ENCODE measurements at places on chromosomes 7 and 10. TPM values are rescaled to one million over a fixed set of nuclear protein-coding genes. Genes with fewer than 3 reads are reported as not detected.

Gene GIMAP1
- 6.0 TPM for total RNA-seq

Gene COL17A1
- 0.61 TPM for total RNA-seq

DNA sequence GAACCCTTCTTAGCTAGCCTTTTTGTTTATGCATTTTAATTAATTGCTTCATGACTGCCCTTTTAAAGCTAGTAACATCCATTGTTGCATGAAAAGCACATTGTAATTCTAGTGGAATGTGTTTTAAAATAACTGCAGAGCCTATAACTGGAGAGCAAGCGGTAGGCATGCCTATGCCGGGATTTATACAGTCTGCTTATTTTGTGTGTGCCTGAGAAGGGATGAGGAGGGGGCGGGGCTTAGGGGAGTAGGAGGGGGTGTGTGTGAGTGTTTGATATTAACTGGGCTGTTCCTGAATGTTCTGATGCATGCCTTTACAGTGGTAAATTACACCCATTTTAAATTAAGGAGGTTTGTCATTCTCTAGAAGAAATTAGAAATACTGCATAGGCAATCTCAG lies 208.1 kb downstream of the TCF7L2 start:
- H3K36me3 ChIP-seq, result peaks cover 16% of the 10 kb centered on the region
- H3K4me1 ChIP-seq, result peaks cover 20% of the 10 kb centered on the region
- H3K4me3 ChIP-seq, result no peak overlapping the region

DNA sequence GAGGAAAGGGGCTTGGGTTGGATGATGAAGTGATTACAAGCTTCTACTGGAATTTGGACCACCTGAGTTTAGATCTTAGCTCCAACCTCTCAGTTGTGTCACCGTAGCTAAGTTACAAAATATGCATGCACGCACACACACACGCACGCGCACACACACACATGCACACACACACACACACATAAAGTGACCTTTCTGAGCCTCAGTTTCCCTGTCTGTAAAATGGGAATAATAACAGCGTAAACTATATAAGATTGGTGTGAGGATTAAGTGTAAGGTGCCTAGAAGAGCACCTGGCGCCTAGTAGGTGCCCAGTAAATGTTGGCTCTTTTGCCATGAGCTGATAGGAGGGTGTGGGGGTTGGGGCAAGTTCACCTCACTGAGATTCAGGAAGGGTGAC lies 12.6 kb upstream of the AQP1 start:
- no peak for DNase-seq
- H3K4me3 ChIP-seq, result no peak overlapping the region
- no peak overlapping the region for H3K27ac ChIP-seq
- peaks cover 8% of the 10 kb centered on the region for H3K36me3 ChIP-seq
- peaks cover 3% of the 10 kb centered on the region for H3K27me3 ChIP-seq

Gene JMJD1C
- 187 TPM for total RNA-seq

DNA sequence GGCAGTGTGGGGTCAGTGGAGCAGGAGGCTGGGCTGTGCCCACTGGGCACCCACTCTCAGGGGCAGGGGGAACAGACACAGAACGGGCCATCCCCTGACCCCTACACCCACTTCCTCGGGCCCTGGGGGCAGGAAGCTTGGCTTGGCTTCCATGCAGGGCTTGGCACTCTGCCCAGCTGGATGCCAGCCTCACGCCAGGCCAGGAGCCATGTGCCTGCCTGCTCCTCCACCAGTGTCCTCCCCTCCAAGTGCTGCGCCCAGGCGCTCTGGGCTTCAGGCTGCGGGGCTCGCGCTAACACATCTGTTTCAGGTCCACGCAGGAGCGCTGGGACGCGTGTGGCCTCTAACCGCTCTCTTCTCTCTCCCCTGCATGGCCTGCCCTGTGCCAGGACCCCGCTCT lies 12.7 kb downstream of the LDB3 start:
- no peaks in the 10 kb centered on the region for H3K27me3 ChIP-seq
- no peak for DNase-seq
- H3K4me3 ChIP-seq, result no peak overlapping the region
- no peak overlapping the region for H3K27ac ChIP-seq

Gene FBXL15
- total RNA-seq, result 14.7 TPM

Gene STMP1
- total RNA-seq, result 31.7 TPM

DNA sequence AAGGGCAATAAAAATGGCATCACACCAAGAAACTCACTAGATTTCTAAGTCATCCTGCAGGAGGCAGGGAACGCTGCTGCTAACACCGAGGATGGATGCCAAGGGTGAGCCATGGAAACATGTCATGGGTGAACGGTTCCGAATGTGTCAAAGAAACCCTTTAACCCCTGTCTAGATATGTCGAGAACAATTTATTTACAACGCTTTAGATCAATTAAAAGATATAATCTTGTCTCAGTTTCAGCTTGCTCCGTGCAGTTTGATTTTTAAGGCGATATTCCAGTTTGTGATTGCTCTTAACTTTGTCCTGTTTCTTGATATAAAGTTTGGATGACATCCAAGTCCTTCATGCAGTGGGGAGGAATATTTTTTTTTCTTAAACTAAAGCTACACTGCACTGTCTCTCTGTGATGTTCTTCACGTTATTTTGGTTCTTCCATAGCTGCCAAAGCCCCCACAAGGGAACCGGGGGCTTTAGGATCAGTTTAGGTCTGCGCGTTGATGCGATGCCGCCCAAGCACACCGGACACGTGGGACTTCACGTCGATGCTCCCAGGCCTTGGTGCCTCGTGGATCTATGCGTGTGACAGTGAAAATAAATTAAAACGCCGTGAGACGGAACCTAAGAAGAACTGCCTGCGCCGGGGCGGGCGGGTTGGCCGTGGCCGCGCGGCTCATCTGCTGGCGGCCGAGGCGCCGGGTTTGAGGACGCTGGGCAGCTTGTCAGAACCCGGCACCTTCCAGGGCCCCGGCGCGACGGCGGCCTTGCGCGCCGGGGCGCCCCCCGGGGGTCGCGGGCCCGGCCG lies 220.3 kb downstream of the PHTF2 start:
- peak; percentile 83 for DNase-seq
- peak overlapping the region; percentile 41 for H3K4me3 ChIP-seq
- no peaks in the 10 kb centered on the region for H3K36me3 ChIP-seq
- H3K4me1 ChIP-seq, result peaks cover 8% of the 10 kb centered on the region
- H3K27ac ChIP-seq, result peak overlapping the region; percentile 55
